ENCODE measurements at places on chromosomes 3 and 15.

- DNase-seq, result no peak
Measured at GRCh38 chr3:40337136-40338108, 27.9 kb downstream of the EIF1B start.

- no peak for DNase-seq
Measured at GRCh38 chr15:76285241-76285825, 25.9 kb downstream of the ETFA start.

DNA sequence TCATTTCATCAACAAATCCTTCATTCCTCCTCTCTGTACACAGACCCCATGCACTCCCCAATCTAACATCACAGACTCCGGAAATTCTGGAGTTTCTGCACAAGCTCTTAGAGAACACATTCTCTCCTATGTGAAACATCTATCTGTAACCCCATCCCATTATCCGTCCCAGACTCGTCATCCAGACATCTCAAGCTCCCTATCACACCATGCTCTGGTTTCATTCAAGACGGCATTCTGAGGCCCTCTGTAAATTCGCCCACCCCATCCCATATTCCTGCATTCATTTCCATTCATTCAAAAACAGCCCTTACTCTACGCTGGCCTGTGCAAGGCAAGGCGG lies 575 bp downstream of the LEO1 start:
- DNase-seq, result no peak

DNA sequence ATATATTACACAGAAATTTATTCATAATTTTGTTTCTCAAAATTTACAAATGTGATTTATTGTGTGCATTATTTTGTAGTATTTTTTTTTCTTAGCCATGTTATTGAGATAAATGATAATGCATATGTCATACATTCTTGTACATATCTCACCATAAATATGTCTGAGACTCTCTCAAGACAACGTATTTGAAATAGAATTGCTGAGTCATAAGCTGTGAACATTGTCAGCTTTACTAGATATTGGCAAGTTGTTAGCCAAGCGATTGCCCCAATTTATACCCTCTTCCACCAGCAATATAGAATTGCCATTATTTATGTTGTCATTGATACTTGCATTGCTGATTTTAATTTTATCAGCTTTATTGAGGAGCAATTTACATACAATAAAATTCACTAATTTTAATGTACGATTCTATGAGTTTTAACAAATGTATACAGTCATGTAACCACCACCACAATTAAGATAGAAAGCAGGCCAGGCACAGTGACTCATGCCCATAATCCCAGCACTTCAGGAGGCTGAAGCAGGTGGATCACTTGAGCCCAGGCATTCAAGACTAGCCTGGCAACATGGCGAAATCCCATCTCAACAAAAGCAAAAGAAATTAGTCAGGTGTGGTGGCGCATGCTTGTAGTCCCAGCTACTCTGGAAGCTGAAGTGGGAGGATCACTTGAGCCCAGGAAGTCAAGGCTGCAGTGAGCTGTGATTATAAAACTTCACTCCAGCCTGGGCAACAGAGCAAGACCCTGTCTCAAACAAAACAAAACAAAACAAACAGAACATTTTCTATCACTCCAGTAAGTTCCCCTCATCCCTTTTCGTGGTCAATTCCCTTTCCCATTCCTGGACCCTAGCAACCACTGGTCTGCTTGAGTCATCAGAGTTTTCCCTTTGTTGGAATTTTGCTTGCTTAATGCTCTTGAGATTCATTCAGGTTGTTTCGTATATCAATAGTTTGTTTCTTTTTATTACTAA lies 373.1 kb downstream of the MFSD1 start:
- DNase-seq, result no peak

GRCh38 chr3:8524249-8524648 lies 22.6 kb downstream of the LMCD1 start:
- no peak for DNase-seq

- no peak for DNase-seq
Measured at GRCh38 chr3:119261055-119261454, 20.4 kb upstream of the B4GALT4 start.

DNA sequence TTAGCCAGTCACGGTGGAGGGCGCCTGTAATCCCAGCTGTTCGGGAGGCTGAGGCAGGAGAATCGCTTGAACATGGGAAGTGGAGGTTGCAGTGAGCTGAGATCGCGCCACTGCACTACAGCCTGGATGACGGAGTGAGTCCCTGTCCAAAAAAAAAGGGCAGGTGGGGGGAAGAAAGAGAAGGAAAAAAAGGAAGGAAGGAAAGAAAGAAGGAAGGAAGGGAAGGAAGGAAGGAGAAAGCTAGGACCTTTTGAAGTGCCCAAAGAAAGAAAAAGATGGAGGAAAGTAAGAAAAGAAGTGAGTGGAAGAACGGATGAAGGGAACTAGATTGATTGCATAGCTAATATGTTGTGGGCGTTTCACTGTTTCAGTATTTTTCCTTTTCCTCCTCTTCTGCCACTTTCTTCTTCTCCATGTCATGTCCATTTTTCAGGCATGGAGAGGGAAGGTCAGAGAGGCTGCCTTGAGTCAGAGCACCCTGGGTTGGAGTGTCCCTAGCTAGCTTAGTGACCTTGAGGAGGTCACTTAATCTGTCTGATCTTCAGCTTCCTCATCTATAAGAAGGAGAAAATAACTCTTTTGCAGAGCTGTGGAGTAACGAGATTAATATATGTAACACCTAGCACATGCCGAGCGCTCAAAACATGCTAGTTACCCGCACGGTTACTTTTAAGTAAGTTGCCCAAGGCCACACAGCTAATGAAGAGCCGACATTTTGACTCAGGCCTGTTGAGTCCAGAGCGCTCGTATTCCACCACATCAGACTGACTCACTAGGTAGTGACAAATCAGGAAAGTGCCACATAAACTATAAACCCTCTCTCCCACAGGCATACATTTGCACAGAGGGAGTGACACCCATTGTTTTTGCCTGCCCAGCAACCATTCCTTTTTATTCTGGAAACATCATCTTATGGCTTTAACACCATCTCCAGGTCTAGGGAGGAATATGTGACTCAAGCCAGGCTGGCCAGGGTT lies 42.2 kb downstream of the BHLHE40 start:
- DNase-seq, result no peak

DNA sequence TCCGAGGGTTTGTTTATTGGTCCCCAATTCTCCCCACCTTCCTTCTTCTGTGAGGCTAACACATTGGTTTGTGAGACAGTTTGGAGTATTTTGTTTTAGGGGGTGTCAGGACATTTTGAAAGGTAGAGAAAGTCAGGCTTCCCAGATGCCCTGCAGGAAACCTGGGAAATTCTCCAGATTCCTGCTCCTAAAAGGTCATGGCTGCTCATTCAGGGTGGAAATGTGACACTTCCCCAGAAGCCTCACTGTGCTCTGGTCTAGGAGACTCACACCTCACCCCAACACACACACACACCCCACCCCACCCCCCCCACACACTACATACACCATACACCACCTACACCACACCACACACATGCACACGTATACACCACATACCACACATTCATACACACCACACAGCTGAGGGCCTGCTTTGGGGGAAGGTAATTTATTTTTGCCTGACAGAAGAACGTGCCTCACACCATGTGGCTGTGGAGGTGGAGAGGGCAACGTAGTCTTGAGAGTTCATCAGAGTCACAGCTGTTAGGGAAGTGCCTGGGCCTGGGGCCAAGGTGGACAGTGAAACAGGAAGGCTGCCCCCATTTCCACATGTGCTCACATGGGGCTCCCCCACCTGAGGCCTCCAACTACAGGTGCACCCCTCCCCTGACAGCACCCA lies 40.4 kb upstream of the LIMD1 start:
- no peak for DNase-seq

GRCh38 chr3:187197335-187197649 lies at the start of gene RTP1:
TSS of gene RTP1 (plus strand) at chr3:187197486. CDS start at chr3:187197516, 30 bp downstream.
- no peak for DNase-seq

GRCh38 chr3:188643736-188644135 lies 489.8 kb downstream of the LPP start:
- DNase-seq, result no peak

GRCh38 chr15:85408270-85408746 lies 27.9 kb downstream of the AKAP13 start:
- DNase-seq, result no peak

DNA sequence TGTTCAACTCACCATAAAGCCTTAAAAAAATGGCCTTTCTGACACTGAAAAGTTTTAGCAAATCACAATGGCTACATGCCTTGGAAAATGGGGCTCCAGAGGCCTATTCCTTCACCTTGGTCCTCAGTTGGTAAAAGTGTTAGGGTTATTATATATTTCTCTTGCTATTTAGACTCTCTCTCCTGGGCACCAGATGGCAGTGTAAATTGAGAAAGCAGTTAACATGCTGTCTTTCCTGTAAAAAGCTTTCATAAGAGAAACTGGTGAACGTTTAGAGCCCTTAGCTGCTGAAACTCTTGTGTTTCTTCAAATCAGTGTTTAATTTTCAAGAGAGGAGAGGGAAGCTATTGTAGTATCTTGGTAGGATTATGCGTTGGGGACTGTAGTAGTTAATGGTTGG lies 89.9 kb downstream of the LRTM1 start:
- DNase-seq, result no peak

GRCh38 chr3:8743021-8743601 lies 9.5 kb downstream of the CAV3 start:
- no peak for DNase-seq

GRCh38 chr15:79513940-79514339 lies 81.8 kb downstream of the MINAR1 start:
- no peak for DNase-seq

DNA sequence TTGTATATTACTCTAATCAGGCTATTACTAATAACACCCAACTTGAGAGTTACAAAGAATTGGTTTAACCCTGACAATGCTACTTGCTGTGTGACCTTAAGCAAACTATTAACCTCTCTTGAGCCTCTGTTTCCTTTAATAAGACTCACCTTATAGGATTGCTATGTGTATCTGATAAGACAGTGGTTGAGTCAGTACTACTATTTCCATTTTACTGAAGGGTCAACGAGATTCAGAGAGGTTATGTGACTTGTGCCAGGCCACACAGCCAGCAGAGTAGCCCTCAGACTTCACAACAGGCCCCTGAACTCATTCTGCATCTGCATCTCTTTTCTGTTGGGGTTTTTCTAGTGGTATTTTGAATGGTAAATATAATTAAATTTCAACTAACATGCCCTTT lies 420.1 kb downstream of the MAGI1 start:
- no peak for DNase-seq

DNA sequence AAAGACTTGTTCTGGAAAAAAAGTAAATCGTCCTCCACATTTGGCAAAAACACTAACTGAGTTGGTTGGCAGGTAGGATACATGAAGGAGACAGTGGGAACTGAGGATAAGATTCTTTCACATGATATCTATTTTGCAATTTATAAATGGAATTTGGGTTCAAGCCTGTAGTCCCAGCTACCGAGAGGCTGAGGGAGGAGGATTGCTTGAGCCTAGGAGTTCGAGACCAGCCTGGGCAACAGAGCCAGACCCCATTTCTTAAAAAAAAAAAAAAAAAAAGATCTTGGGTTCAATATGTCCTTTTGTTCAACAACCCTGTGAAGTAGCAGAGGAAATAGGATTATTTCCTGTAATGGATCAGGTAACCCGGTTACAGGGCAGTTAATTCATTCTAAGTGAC lies 35.7 kb upstream of the CFAP161 start:
- no peak for DNase-seq

DNA sequence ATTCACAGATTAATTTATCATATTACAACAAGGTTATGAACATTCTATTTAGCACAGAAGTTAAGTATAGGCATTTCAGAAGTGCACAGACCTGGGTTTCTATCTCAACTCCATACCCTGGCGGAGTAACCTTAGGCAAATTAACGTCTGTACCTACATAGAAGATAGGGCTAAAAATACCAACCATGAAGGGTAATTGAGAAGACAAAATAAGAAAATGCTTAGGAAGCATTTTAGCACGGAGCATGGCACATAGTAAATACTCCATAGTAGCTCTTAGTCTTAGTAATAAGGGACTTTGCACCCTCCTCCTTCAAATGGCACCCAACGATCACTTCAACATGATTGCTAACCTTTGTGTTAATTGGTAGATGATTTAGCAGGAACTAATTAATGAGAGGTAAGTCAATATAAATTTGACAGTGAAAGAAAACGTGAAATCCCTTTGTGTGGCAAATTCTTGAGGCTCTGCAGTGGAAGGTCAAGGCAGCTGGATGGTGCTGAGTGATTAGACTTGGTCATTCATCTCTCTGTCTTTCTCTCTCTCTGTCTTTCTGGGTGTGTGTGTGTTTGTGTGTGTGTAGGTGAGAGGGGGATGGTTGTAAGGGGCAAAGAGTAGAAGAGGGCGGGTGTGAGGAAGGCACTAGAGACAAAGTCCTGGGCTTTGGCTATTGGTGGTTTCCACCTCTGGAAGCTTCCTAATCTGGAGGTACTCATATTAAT lies 131.1 kb upstream of the PHLDB2 start:
- no peak for DNase-seq

- DNase-seq, result no peak
Measured at GRCh38 chr15:42233107-42233506, 25.0 kb upstream of the VPS39 start.

GRCh38 chr15:57321973-57322601 lies 54.2 kb upstream of the CGNL1 start:
- no peak for DNase-seq

DNA sequence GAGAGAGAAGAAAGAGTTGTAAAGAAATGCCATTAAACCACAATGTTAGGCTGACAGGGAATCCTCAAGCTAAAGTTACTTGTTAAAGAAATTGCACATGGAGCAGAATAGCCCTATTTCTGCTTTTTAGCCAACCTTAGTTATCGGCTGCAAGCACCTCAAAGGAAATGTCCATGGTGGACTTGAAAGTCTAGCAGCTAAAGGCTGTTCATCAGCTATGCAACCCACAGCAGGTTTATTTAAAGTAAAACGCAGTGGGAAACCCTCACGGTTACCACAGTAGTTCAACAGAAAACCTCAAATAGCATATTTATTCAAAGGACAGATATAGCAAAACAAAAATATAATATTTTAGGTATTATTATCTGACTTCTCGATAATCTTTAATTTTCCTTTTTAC lies 967.2 kb downstream of the IGSF11 start:
- DNase-seq, result no peak

DNA sequence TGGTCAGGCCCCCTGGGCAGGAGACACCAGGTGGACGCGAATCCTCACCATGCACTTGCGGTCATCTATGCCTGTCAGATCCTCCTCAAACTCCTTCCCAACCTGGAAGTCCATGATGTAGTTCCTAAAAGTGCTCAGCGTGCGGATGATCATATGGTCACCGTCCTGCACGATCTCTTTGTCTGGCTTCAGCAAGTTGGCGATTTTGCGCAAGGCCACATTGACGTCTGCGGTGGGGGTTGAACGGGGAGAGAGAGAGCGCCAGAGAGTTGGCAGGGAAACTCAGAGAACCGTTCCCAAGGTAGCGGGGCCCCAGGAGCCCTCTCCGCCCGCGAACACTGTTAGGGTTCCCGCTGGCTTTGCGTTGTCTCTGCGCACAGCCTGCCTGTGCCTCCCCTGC lies 809 bp downstream of the RBP1 start:
- DNase-seq, result no peak

DNA sequence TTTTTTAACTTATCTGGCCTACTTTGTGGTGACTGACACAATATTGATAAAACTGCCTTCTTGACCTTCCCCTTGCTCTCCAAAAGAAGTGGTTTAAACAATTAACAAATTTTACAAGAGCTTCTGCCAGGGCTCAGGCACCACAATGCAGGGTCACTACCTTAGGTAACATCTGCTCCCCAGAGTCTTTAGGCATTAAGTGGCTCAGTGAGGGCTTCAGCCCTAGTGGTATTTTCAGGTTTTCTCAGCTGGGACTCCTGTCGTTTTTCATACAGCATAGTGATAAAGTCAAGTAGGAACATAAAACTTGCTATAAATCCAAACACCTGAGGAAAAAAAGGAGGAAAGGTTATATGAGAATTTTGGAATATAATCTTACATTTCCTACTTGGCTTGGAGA lies 18.9 kb downstream of the CMTM6 start:
- no peak for DNase-seq

- no peak for DNase-seq
Measured at GRCh38 chr15:51768018-51768417, 16.6 kb downstream of the TMOD2 start.
